ENCODE measurements at places on chromosomes 2 and 18.

DNA sequence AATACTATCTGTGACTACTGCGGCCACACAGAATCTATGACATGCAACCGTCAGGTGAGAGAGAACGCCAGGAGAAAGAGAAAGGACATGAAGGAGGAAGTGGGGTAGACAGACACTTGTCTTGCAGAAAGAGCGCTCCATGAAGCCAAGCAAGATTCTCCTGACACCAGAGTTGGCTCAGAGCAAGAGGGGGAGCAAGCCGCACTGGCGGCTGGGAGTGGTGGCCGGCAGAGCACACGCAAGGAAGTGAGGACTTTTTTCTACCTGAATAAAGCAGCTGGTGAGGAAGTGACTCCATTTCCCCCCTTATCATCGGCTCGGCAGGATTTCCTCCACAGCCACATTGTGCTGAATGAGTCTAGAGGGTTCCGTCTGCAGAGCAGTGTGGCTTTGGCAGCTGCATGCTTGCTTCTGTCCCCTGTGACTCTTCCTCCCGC is 181.6 kb downstream of the BCL2 start:
- no peak for DNase-seq

- peak; percentile 70 for DNase-seq
Measured at GRCh38 chr2:39913648-39914461, 134.8 kb upstream of the THUMPD2 start.

DNA sequence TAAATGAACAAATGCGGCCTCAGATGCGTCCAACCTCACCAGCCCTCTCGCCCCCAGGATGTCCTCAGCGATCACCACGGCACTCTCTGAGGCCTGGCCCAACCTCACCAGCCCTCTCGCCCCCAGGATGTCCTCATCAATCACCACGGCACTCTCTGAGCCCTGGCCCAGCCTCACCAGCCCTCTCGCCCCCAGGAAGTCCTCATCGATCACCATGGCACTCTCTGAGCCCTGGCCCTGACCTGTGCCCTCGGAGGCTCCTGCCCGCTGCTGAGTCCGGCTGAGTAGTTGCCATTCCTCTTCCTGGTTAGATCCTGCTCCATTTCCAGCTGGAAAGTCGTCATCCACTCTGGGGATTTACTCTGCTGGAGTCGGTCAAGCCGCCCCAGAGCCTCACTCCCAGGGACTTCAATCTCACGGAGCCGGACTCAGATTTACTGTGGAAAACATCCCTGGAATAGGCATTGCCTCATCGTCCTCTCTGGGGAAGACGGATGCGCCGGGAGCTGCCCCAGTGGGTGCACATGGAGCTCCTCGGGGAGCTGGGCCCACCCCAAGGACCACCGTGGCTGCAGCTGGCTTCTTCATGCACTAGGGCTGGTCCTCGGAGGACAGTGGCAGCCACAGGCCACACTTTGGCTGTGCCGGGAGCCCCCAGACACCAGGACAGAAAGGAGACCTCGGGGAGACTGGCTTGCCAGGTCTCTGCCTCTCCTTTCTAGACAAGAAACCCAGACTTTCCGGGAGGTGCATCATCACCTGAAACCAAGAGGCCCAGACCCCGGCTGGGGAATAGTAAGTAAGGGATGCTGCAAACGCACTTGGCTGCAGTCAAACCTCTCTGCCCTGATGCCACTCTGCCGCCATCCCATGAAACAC is 230.6 kb downstream of the EIPR1 start:
- no peak for DNase-seq

- DNase-seq, result no peak
Measured at GRCh38 chr2:11385216-11385615, 40.8 kb upstream of the ROCK2 start.

GRCh38 chr2:100224988-100225710 is 82.8 kb upstream of the AFF3 start:
- DNase-seq, result no peak

GRCh38 chr2:29097569-29097968 is 17.6 kb upstream of the CLIP4 start:
- no peak for DNase-seq

- DNase-seq, result no peak
Measured at GRCh38 chr2:41622301-41622700, 425.5 kb upstream of the PKDCC start.

DNA sequence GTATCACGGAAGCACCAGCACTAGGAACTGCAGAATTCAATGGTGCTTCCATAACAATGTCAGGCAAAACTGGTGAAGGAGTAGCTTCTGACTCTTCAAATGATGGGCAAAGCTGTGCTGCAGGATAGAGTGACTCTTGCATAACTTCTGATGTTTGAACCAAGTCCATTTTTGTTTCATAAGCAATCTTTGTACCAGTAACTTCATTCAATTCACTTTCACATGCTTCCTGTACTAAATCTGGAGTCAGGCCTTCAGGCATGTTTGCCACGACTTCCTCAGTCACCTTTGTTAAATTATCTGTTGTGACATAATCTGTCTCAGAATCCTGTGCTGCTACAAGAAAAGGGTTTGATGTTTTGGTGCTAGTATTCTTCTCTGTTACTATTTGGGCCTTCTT is 24.0 kb downstream of the RTN4 start:
- DNase-seq, result no peak

DNA sequence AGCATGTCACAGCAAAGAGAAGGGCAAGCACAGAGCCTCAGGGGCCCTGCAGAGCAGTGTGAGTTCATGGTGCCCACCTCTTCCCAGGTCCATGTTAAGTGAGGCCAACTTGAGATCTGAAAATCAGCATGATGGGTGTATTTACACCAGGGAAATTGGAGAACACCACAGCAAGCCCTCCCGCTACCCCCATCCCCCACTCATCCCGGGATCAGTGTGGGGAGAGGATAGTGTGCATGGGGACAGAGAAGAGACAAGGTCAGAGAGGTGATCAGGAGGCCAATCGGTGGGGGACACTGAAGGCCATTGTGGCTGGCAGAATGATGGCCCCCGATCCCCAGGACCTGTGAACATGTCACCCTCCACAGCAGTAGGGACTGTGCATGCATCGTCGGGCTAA is 54.7 kb downstream of the PTGR3 start:
- DNase-seq, result no peak

DNA sequence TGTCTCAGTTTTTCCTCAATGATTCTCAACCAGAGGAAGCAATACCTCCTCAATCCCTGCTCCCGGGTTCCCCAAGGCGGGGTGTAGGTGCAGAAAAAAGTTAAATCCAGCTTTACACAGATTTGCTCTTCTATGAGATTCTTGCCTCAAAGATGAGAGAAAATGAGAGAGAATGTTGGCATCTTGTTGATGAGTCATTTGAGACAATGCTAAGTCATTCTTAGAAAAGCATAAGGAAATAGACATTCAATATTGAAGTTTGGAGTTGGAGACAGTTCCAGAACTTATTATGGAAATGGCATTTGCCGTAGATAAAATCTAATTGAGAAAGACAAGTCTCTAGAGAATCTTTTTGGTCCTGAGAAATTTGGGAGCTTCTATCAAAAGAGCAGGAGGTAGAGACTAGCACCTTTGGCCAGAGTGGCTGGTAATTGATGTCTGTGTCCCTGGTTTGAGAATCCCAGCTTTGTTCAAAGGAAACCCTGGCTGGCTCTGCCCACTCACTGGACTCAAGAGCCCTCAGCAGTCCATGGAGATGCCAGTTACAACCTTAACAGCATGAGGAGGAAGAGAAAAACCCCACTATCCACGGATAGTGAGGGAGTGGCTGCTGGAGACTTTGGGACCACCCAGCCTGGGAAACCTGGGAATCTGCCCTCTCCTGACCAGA is 181.2 kb downstream of the FAM124B start:
- no peak for DNase-seq

GRCh38 chr2:119319593-119319992 is 47.0 kb downstream of the C2orf76 start:
- DNase-seq, result no peak

DNA sequence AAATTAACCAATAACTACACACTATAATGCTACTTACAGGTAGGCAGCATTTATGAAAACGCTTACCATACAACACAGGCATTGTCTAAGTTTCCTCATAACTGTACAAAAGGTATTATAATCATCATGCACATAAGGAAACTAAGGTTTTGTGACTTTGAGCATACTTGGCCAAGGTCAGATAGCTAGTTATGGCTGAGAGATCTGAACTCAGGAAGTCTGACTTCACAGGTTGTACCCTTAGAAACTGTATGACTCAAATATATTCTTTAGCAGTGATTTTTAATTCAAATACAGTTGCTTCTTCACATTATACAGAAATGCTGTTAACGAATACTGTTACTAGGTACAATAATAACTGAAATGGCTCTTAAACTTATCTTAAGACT is 89.3 kb downstream of the TRIP12 start:
- DNase-seq, result no peak

- no peak for DNase-seq
Measured at GRCh38 chr2:150471813-150472510, 15.5 kb downstream of the RND3 start.

GRCh38 chr2:15259356-15259756 is 301.8 kb downstream of the NBAS start:
- no peak for DNase-seq

DNA sequence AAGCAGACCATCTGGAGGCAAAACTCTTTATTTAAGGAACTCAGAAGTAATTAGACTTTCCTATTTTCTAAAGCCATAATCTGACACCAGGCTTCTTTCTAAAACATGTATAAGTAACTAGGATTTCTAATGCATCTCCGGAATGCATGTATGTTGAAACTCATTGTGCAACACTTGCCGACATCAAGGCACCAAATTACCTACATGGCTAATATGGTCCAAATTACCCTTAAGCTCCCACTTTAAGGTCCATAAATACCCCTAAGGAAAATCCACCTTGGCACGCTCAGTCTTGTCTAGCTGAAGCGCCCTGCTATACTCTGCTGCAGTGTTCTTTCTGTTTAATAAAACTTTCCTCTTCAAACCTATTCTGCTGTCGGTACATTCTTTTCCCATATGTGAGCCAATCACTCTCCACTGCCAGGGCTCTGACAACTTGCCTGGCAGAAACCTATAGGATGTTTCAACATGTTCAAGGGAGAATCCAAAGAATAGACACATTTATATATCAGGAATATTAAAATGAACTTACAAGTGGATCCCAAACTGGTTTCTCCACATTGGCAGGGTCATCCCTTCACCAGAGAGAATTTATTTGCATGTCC is 171.9 kb downstream of the GALNT1 start:
- no peak for DNase-seq

GRCh38 chr2:213980883-213981282 is 430.0 kb upstream of the VWC2L start:
- DNase-seq, result no peak

DNA sequence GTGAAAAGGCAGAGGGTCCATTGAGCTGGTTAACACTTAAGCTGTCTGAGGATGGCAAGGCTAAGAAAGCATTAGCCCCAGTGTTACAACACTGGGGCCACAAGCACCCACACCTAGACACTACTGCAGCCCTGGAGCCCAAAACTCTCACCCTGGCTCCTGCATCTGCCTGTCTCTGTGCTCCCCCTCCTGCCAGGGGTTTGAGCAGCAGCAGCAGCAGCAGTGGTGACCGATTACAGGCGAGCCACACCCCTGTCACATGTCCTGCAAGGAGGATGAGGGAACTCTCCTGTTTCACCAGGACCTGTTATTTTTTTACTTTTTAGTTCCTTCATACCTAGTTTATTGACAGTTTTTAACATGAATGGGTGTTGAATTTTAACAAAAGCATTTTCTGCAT is 326.7 kb upstream of the MAP2 start:
- no peak for DNase-seq

DNA sequence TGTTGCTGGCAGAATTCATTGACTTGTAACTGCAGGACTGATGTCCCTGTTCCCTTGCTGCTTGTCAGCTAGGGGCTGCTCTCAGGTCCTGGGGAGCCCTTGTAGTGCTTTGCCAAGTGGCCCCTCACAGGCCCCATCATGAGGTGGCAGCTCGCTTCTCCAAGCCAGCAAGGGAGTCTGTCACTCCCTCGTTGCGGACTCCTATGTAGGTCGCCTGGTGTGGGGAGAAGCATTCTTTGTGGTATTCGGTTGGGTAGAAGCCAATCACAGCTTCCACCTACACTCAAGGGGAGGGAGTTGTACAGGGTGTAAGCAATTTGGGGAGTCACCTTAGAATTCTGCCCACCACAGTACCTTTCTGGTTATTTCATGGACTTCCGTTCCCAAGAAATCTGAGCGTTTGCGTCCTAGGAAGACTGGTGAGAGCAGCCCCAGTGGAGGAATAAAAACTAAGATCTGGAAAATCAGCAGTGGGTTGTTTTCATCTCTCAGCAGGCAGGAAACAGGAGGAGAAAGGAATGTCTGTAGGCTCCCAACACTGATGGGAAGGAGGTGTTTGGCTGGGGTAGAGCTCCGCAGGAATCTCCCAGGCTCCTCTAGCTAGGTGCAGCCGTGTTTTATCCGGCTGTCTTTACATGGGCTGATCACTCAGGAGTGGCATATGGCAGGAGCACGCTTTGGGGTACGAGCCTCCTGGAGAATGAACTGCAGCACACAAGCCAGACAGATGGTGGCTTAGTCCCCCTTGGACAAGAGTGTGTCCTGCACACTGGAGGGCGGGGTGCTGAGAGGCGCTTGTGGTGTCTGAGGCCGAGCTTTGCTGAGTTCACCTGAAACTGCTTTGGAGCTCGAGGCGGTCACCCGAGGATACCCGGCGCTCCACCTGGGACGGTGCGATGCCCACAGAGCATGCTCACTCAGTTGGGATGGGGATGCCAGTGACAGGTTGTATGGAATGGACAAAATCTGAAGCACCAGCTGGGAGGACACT is 58.3 kb downstream of the LDLRAD4 start:
- no peak for DNase-seq

DNA sequence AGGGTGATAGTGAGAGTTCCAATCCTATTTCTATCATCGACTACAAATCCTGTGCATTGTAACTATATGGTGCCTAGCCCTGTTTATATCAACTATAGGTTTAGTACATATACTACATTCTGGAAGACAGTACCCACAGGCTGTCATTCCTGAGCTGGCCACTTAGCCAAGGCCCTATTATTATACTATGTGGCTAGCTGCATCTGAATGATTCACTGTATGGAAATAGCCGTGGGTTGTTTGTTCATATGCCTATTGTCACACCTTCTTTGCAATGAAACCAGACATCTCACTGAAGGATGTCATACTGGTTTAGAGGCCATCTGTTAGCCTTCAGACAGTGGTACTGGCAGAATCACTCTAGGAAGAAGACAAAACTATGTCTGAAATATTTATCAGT is 62.3 kb upstream of the FSIP2 start:
- peak; percentile 25 for DNase-seq

GRCh38 chr2:240643093-240643810 is 18.0 kb downstream of the GPR35 start:
- DNase-seq, result no peak

- no peak for DNase-seq
Measured at GRCh38 chr2:105249891-105250290, 8.3 kb downstream of the GPR45 start.

DNA sequence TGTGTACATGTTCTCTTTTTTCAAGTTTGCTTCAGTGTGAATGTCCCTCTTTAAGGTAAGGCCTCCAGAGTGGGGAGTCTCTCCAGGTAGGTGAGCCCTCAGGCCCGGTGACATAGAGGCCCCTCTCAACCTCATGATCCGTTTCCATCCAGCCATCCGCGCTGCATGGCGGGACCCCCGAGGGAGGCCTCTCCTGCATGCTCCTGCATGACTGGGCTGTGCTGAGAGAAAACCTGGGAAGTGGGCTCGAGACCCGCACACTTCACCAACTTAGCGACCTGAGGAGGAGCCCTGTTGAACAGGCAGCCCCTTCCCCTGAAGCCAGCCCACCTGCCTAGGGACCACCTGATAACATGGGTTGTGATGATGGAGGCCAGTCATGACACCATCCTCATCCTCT is 131.3 kb upstream of the EPAS1 start:
- no peak for DNase-seq

- DNase-seq, result no peak
Measured at GRCh38 chr2:190882856-190883582, 2.4 kb downstream of the GLS start.

- no peak for DNase-seq
Measured at GRCh38 chr2:105373895-105374401, 24.9 kb downstream of the FHL2 start.

Measured in T47D (cell line).